Memory B cell (primary cell): ENCODE measurements at places on chromosomes 2 and 18.

DNA sequence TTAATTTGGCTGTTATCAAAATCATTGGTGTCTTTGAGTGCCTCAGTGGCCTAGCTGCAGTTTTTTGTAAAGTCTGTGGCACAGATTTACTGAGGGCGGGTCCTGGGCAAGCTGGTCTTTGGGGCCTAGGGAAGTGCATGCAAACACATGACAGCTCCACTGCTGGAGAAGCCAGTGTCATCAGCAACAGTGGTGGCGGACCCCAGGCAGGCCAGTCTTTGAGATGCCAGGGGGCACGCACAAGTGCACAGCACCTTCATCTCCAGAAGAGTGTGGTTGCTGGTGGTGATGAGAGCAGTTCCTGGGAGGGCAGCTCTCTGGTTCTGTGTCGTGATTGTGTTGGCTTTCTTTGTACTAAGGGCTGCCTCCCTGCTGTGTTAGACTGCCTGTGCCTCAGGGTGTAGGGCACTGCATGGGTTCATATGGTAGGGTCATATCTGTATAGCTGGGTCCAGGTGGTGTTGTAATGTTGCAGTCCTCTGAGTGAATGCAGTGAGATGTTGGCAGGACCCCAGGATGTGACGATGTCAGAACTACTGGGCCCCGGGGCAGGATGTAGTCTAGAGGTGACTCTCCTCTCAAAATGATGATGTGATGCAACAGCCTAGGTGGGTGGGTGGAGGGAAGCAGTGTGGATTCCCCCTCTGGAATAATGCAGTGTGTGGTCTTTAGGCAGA is 646.7 kb upstream of the CDH2 start:
- no peak for DNase-seq

- no peak for DNase-seq
Measured at GRCh38 chr2:142897807-142898206, 20.3 kb downstream of the KYNU start.

GRCh38 chr2:1626271-1626681 is 118.0 kb downstream of the PXDN start:
- DNase-seq, result no peak

DNA sequence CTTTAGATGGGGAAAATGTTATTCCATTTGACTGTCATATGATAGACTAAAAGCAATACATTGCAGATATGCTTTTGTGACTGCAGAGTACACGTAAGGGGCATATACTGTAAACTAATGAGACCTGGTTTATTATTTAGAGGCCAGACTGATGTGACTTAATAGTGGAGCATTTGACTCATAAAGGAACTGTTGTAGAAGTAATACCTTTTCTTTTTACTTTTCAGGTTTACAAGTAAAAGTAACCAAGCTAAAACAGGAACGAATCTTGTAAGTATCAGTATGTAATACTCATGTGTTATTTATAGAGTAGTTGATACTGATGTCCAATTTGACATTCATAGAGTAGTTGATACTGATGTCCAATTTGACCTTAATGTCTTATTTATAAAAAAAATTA is 13.1 kb downstream of the RBBP8 start:
- DNase-seq, result no peak

- no peak for DNase-seq
Measured at GRCh38 chr2:4762951-4763376, 929.2 kb upstream of the SOX11 start.

- DNase-seq, result no peak
Measured at GRCh38 chr2:85819811-85820510, 66.2 kb downstream of the ATOH8 start.

DNA sequence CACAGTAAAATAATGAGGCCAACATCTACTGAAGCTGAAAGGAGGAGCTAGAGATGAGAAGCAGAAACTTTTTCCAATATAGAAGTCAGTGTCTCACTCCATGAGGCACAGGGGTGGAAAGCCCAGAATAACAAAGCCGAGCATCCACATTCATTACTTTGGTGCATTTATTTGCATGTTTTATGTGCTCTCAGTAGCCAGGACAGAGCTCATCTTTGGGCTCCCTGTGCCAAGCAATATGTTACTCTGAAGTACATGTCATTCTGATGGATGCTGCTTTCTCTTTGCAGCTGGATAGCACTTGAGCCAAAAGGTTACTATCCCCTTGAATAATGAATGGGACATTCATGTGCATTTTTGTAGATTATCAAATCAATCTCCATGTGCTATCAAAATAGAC is 338.6 kb upstream of the SOX11 start:
- no peak for DNase-seq

- DNase-seq, result no peak
Measured at GRCh38 chr2:179140571-179140970, 90.6 kb upstream of the CCDC141 start.

- no peak for DNase-seq
Measured at GRCh38 chr2:155866477-155866876, 466.0 kb downstream of the NR4A2 start.

GRCh38 chr2:237143118-237143517 is 57.4 kb downstream of the COPS8 start:
- no peak for DNase-seq

DNA sequence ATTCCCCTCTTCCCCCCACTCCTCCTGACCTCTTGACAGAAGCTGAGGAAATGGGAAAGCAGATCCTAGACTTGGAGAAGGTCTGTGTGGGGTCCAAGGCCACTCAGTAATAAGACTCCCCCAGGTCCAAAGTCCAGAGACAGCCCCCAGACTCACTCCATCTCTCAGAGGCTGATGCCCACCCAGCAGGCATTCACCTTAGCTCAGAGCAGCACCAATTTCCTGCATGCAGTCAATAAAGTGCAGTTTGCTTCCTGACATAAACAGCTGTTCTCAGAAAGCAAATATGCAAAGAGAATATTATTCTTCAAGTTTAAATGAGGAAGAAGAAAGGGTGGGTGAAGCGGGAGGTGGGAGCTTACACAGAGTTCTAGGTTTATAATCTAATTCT is 84.1 kb upstream of the RTN4 start:
- peak; percentile 9 for DNase-seq

DNA sequence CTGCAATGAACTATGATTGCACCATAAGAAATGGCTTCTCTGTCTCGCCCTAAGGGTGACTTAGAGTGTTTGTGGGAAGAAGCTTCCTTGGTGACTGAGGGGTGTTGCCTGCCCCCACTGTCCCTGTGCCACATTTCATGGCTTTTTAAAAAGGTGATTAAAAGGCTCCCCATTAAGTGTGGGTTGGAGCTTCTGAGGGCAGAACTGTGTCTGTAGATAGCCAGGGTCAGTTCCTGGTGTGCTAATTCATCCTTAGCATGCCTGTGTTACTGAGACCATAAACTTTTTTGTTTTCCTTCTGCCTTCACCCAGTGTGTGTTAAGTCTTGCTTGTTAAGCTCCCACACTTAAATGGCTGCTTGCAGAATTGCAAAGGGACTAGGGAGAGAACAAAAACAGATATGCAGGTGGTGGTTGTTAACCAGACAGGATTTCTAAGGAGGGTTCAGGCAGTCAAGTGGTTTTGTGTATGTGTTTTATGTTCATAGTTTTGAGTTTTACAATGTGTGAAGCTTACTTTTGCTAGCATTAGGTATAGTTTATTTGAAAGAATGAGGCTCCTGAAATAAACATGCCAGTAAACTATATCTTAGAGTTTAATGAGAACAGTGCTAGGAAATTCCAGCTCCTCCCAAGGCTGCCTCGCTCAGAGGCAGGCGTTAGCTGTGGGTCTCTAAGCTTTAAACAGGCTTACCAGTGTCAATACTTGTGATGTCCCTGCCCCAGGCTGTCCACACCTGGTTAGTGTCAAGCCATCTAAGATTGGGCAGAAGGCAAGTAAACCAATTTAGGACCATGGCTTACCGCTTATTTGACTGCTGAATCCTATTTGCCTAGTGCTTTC is 14.5 kb downstream of the CERS6 start:
- no peak for DNase-seq

GRCh38 chr2:61438670-61439069 is 32.2 kb downstream of the USP34 start:
- DNase-seq, result no peak

DNA sequence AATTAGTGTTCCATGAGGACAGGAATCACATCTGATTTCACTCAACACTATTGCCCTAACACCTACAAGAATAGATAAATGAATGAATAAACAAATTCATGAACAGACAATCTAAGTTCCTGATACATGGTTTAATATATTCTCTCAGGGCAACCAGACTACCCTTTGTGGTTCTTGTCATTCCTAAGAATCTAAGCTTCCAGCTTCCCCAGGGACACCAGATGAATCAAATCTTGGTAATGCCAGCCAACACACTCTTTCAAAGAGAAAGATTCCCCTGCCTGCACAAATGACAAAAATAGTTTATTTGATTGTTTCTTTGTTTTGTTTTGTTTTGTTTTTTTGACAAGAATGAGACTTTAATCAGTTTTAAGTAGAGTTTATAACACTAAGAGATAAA is 237.5 kb upstream of the CHAC2 start:
- no peak for DNase-seq

GRCh38 chr2:56476509-56477071 is 292.8 kb downstream of the CCDC85A start:
- DNase-seq, result no peak

- no peak for DNase-seq
Measured at GRCh38 chr2:82320296-82320695, 2015.7 kb upstream of the LRRTM1 start.

DNA sequence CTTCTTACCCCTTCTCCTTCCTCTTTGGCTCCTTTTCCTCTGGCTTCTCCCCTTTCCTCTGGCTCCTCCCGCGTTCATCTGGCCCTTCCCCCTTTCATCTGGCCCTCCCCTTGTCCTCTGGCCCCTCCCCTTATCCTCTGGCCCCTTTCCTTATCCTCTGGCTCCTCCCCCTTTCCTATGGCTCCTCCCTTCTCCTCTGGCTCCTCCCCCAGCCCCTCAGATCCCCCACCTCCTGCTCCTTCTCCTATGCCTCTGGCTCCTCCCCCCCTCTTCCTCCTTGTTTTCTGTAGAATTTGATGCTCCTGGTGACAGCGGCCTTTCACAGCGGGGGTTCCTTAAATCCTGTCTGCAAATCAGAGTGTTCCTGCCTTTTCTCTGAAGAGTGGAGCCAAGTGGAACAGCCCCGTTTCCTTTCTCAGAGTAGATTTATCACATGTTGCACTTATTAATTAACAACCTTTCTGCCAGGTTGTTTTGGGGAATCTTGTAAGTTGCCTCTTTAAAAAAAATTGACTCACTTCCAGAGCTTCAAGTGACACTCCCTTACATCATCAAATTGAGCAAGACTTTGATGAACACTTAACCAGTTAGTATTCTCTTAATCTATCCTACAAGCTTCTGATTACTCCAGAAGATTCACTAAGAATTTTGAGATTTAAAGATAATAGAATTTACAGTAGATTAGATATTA is 27.9 kb downstream of the FABP1 start:
- no peak for DNase-seq

DNA sequence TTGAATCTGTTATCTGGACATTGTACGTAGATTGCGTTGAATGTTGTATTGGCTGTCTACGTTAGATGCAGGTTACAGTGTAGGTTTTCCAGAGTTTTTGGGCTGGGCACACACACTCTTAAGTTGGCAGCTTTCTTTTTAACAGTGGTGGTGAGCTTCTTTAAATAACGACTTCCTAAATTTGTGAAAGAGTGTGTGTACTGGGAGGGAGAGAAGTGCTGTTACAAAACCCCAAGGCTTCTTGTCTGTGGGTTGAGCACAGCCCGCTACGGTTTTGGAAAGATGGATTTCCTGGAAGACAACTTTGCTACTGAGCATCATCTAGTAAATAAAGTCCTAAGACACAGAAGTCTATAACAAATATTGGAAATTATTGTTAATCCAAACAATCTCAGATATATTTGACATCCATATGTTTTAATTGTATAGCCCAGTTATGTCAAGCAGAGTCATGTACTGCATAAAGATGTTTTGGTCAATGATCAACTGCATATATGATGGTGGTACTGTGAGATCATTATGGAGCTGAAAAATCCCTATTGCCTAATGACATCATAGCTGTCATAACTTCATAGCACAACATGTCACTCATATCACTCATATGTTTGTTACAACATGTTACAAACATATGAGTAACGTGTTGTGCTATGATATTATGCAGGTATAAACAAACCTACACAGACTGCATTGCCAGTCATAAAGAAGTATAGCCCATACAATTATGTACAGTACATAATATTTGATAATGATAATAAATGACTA is 7.9 kb upstream of the THUMPD2 start:
- no peak for DNase-seq

GRCh38 chr18:2961821-2962220 is 51.1 kb downstream of the LPIN2 start:
- no peak for DNase-seq

DNA sequence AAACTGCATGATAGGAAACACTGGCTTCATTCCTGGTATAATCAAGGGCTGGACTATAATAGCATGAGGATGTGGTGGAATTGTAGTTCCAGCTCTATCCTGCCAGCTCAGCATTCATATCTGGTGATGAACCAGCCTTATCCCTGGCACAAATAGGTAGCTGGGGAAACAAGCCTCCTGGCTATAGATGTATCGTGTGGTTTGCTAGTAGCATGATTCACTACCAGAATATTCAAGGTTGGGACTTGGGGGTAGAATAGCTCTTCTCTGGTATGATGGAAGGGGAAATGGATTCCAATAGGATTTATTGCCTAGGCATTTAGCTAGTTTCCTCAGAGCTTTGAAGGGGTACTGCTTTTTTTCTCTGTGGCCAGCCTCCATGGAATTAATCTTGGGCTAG is 532.8 kb downstream of the FBXO15 start:
- no peak for DNase-seq

DNA sequence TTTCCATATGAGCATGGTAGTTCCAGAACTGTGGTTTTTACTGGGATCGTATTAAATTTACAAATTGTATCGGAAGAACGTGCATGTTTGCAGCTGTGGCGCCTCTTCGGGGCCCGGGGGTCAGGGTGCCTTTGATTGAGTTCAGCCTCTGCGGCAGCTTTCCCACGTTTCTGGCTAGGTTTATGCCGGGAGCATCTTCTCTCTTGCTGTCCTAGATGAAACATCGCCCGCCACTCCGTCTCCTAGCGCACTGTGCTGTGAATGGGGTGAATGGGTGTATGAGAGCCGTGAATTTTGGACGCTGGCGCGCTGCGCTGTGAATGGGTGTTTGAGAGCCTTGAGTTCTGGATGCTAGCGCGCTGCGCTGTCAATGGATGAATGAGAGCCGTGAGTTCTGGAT is 12.3 kb downstream of the PDCD1 start:
- DNase-seq, result no peak
